ENCODE measurements at places on chromosomes 1 and 21.

- peak; percentile 48 for DNase-seq
Observed at GRCh38 chr1:162627662-162628296, 4.5 kb upstream of the DDR2 start.

GRCh38 chr1:184972315-184973055 lies 1.8 kb downstream of the NIBAN1 start:
- no peak for DNase-seq

DNA sequence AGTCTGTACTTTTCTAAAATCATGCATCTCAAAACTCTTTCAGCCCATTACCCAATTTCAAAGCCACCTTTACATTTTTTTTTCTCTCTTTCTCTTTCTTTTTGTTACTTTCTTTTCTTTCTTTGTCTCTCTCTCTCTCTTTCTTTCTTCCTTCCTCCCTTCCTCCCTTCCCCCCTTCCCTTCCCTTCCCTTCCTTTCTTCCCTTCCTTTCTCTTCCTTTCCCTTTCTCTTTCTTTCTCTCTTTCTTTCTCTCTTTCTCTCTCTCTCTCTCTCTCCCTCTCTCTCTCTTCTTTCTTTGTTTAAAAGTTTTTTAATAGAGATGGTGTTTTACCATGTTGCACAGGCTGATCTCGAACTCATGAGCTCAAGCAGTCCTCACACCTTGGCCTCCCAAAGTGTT lies 11.5 kb downstream of the ZMYM4 start:
- DNase-seq = no peak

DNA sequence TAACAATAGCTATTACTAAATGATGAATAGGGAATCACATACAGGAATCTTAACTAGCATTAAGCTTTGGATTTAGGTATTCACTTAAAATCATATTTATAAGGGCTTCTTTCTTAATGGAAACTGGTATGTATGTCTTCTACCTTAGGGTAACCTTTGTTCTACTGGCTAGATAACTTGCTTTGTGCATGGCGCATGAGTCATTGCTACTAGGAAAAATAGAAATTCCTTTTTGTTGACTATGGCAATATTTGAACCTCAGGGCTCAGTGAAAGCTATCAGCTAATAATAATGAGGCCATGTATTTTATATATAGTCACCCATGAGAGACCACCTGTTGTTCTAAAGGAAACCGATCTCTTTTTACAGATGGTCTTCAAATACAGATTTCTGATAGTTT lies 72.5 kb downstream of the RPS6KC1 start:
- DNase-seq = peak; percentile 73

DNA sequence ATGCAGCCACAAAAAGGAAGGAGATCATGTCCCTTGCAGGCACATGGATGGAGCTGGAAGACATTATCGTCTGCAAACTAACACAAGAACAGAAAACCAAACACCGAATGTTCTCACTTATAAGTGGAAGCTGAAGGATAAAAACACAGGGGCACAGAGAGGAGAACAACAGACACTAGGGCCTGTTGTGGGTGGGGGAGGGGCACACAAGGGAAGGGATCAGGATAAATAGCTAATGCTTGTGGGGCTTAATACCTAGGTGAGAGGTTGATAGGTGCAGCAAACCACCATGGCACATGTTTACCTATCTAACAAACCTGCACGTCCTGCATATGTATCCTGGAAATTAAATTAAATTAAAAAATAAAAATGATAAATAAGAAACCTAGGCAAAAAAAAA lies 969.9 kb downstream of the TTLL7 start:
- DNase-seq = no peak

- no peak for DNase-seq
Observed at GRCh38 chr1:119715542-119715941, 3.8 kb downstream of the PHGDH start.
